ENCODE measurements at places on chromosomes 3 and 15.

GRCh38 chr15:41911691-41912345 lies 18.0 kb upstream of the SPTBN5 start:
- DNase-seq, result no peak

DNA sequence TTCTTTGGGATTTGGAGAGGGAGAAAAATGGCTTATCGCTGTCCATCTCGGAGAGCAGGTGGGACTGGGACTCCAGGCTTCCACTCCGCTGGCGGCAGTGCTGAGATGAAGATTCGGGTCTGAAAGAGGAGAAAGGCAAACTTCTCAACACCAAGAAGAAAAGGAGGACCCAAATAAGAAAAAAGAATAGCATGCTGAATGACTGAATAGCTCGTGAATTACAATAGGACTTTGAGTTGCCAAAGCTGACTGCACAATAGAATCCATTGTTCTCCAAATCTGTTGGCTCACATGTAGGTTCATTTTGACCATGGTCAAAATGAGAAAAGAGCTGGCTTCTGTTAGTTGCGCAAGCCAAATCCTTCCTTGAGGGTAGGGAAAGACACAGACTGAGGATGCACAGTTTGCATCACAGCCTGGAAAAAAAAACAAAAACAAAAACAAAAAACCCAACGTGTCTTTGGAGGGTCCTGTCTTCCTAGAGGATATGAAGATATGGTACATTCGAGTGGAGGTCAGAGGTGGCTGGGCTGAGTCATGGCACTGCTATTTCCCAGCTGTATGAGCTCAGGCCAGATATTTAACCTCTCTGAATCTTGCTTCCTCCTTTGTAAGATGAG lies 59.3 kb upstream of the LMOD3 start:
- DNase-seq, result no peak

DNA sequence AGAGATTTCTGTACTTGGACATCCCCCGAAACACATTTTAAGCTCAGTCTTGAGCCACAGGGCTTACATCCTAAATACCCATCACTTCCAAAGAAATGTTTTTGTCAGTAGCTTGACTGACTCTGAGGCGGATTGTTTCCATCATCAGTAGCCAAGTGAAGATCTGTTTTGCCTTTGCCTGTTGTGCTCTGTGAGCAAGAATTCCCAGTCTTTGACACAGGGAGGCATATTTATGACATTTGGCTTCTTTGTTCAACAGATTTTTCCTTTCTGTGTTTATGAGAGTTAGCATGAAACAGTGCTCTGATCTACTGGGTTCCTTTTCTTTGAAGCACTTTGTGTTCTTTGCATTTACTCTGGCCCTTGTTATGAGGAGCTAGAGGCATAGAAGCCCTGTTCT lies 132.1 kb upstream of the CDIN1 start:
- no peak for DNase-seq

- no peak for DNase-seq
Observed at GRCh38 chr3:46059432-46059831, 32.1 kb upstream of the XCR1 start.
